ENCODE measurements at places on chromosomes 7 and 10. TPM values are rescaled to one million over a fixed set of nuclear protein-coding genes. Genes with fewer than 3 reads are reported as not detected.

ANKRD2 gene
- total RNA-seq = not detected

MCM10 gene
- total RNA-seq = 76.3 TPM

TMEM236 gene
- 0.05 TPM for total RNA-seq

HTR7 gene
- 0.09 TPM for total RNA-seq

DDX50 gene
- 57.7 TPM for total RNA-seq

TBXAS1 gene
- 4.1 TPM for total RNA-seq

TSPAN13 gene
- total RNA-seq = 37.3 TPM

ERVW-1 gene
- total RNA-seq = not detected

SRRM3 gene
- 4.9 TPM for total RNA-seq

LDB3 gene
- total RNA-seq = 1.0 TPM

ZCCHC24 gene
- 24.3 TPM for total RNA-seq

LRGUK gene
- 1.0 TPM for total RNA-seq

DNA sequence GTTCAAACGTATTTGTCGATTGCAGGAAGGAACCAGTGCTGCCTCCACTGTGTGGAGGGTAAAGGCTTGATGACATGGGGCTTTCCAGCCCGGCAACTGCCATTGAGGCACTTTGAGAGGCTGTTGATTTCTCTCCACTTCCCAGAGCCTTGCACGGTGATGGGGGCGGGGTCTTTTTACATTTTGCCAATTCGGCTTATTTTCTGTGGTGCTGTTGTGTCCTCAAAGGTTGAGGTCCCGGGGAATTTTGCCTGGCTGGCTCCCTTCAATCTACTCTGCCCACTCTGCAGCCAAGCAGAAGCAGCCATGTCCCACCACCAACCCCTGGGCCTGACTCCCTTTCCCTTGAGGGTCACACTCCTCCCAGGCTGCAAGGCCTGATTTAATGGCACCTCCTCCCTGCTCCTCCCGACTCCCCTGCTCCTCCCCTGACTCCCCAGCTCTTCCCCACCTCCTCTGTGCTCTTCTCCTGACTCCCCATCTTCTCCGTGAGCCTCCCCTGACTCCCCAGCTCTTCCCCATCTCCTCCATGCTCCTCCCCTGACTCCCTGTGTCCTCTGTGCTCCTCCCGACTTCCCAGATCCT, 39.0 kb downstream of the OAT start:
- no peak for DNase-seq

DNA sequence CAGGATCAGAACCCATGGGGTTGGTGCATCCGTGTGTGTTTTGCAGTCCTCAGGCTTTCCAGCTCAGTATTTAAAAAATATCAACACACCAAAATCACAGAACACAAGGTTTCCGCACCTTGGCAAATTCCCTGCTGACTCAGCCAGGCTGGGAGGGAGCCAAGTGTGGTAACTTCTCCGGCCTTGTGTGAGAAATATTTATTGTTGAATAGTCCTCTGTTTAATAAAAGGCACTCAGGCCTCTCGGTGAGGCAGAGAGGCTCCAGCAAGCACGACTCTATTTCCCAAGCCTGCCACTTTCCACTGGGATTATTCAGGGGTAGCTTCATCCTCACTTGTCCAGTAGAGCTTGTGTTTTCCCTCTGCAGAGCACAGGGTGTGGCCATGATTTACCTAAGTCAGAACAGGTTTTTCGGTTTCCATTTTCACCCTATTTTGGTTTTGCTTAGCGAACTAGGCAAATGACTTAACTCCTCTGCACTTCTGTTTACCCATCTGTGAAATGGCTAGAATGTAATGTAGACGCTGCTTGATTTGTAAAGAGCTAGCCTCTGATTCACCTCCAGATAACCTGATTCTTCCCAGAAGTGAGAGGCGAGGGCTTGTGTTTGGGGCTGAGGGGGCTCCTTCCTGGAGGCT, 13.0 kb upstream of the CHST15 start:
- no peak for DNase-seq

GRCh38 chr7:18552943-18553604, 57.5 kb downstream of the HDAC9 start:
- DNase-seq = no peak

DNA sequence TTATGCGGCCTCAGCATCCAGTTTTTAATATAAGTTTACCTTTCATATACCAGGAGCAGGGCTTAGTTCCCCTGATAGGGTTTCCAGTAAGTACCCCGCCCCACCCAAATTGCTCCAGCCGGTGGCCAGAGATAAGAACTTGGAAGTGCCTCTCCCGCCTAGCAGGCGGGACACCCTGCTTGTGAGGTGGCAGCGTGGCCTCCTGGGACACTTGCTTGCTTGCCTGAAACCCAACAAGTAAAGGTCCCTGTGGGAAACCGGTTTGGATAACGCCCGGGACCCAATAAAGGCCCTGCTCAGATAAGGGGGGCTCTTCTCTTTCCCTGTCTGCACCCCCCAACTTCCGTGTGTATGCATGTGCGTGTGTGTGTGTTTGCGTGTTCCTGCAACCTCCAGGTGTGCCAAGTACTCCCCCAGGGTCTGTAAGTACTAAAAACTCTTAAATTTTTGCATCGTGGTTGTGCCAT, 154.3 kb downstream of the ARHGAP21 start:
- no peak for DNase-seq

DNA sequence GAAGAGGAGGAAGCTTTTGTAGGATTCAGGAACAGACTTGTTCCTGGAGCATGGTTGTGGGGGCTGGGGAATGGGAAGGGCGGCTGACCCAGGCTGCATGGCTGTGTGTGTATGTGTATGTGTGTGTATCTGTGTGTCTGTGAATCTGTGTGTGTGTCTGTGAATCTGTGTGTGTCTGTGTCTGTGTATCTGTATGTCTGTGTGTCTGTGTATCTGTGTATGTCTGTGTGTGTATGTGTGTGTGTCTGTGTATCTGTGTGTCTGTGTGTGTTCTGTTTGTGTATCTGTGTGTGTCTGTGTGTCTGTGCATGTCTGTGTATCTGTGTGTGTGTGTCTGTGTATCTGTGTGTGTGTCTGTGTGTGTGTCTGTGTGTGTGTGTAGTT, 6.6 kb upstream of the STX1A start:
- DNase-seq = no peak

DNA sequence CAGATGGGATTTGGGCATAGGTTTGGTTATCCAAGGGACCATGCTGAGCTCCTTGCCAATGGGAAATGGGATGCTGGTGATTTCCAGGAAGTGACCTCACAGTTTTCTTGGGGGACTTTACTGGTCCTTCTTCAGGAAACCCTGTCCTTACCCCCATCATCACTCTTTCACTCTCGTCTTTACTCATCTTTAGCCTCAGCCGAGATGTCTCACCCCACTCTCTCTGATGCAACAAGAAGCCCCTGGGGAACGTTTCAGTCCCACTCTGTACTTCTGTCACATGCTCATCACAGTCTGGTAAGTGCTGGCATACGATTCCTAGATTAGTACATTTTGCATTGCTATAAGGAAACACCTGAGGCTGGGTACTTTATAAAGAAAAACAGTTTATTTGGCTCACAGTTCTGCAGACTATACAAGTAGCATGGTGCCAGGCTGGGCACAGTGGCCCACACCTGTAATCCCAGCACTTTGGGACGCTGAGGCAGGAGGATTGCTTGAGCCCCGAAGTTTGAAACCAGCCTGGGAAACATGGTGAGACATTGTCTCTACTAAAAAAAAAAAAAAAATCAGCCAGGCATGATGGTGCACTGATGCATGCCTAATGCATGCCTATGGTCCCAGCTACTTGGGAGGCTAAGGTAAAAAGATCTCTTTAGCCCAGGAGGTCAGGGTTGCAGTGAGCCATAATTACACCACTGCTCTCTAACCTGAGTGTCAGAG, 63.5 kb upstream of the VKORC1L1 start:
- DNase-seq = no peak

DNA sequence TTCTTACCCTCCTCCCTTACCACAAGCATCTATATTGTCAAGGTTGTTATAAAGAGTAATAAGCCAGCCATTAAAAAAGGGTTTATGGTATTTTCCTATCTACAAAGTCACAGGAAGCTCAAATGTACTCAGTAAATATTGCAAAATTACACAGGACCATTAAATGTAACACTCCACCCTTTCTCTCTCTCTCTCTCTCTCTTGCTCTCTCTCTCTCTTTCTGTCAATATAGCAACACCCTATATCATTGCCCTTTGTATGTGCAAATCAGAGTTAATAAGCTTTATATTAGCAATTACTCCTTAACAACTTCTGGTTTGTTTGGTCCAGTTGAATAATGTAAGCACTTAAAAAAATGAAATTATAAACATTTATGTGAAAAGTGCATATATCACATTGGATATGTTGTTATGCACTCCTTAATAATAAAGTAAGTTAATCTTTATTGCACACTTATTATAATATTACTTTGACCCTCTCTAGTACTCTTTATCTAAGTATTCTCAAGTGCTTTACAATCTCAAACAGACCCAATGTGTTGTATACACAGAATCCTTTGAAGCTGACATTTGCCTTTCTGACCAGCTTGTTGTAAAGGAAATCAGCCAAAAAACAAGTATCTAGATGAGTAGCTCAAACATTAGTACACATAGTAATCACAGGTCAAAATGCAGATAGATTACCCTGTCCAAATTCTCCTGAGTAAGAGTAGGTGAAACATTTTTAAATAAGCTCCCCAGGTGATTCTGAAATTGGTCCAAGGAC, 93.2 kb downstream of the CFTR start:
- no peak for DNase-seq

DNA sequence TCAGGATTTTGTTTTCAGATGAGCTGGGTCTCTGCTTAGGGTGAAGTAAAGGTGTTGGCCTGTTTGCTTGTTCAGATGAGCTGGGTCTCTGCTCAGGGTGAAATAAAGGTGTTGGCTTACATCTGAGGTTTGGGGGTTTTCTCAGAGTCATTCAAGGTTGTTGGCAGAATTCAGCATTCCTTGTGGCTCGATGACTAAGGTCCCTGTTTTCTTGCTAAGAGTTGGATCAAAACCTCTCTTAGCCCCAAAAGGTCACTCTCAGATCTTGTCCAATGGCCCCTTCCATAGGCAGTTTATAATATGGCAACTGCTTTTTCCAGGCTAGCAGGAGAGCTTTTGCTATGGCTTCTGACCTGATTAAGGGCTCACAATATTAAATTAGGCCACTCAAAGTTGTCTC, 106.6 kb downstream of the ADAM22 start:
- DNase-seq = no peak

GRCh38 chr7:148790131-148790726, 91.5 kb downstream of the CUL1 start:
- DNase-seq = no peak

DNA sequence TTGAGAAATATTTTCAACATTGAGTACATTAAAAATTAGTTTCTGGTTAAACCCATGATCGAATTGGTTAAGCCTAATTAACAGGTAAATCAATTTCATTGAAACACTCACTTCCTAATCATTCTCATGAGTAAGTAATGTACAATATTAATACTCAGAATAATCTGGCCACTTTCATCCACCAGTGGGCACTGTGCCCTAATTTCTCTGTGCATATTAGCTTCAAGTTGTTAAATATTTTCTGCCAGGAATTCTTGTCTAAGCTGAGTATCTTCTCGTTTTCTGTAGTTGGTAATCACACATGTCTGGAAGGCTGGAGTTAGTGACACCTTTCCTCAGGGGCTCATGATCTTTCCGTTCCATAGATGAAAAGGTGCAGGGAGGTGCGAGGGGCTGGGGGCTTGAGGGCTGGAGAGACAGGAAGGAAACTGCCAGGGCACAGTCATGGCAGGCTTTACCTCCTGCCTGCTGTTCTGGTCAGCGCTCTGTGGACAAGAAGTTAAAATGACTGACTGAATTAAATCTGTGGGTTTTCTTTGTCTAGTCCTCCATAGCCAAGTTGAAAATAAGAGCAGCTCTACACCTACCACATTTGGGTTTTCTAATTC, 71.9 kb downstream of the WIPF3 start:
- no peak for DNase-seq

GRCh38 chr10:68269562-68270290, 37.8 kb upstream of the ATOH7 start:
- DNase-seq = no peak

DNA sequence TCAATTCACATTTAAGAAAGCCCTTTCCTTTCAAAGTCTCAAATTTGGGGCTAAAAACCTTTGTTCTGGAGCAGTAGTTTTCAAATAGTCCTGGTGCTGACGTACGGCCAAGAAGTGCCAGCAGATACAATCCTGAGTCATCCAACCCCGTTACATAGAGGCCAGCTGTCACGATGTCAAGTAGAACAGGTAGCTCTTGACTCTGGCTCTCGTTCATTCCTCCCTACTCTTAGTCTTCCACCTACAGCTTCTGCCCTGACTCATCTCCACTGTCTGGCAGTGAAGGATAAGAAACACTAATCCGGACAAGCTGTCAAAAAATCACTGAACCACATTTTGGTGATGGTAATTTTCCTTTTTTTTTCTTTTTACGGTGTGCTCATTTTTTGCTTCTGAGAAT, 132.4 kb upstream of the PTN start:
- no peak for DNase-seq

GRCh38 chr7:129561677-129562359, 49.7 kb upstream of the NRF1 start:
- peak; percentile 4 for DNase-seq

GRCh38 chr7:148941598-148942275, 57.6 kb upstream of the EZH2 start:
- DNase-seq = peak; percentile 66

GRCh38 chr10:14953424-14954000, 384 bp downstream of the DCLRE1C start:
- DNase-seq = no peak

GRCh38 chr10:3057946-3058345, 9.4 kb upstream of the PFKP start:
- no peak for DNase-seq

GRCh38 chr10:4847561-4848355, 21.8 kb downstream of the AKR1E2 start:
- no peak for DNase-seq

GRCh38 chr7:23802720-23803397, 92.8 kb downstream of the STK31 start:
- no peak for DNase-seq

- DNase-seq = no peak
These were observed 63.4 kb upstream of the C1QL3 start for GRCh38 chr10:16585103-16585502.

DNA sequence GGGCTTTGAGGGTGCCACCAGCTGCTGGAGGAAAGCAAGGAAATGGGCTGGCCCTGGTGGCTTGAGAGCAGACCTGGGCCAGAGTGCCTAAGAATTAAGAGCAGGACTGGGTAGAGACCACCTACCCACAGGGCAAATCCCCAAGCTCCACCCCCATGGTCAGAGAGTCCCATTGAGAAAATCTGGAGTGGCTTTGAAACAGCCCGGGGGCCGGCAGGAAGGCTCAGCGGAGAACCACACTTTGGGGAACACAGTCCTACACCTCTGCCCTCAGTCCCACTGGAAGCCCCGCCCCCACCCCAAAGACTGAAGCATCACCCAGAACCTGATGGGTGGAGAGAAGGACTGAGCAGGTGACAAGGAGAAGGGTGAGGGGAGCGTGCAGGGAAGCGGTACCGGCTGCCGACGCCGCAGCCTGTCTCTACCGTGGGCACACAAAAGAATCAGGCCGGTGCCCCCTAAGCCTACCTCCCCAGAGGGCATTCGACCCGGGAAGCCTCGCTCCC, 3.6 kb downstream of the SMARCD3 start:
- DNase-seq = no peak

DNA sequence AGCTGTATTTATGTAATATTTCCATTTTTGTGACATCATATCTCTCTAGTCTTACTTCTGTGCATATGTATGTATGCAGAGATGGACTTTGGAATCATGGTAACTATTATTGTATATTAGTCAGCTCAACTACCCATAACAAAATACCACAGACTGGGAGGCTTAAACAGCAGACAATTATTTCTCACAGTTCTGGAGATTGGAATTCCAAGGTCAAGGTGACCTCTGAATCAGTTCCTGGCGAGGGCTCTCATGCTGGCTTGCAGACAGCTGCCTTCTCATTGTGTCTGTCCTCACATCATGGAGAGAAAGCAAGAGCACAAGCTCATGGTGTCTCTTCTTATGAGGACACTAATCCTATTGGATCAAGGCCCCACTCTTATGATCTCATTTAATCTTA, 79.1 kb downstream of the RAMP3 start:
- DNase-seq = no peak

Data from neural crest cell (in vitro differentiated cells).